HTR-8/SVneo (cell line): ENCODE measurements at places on chromosomes 11 and 22.

GRCh38 chr11:85948884-85949283, 93.7 kb downstream of the CCDC83 start:
- no peak for DNase-seq

DNA sequence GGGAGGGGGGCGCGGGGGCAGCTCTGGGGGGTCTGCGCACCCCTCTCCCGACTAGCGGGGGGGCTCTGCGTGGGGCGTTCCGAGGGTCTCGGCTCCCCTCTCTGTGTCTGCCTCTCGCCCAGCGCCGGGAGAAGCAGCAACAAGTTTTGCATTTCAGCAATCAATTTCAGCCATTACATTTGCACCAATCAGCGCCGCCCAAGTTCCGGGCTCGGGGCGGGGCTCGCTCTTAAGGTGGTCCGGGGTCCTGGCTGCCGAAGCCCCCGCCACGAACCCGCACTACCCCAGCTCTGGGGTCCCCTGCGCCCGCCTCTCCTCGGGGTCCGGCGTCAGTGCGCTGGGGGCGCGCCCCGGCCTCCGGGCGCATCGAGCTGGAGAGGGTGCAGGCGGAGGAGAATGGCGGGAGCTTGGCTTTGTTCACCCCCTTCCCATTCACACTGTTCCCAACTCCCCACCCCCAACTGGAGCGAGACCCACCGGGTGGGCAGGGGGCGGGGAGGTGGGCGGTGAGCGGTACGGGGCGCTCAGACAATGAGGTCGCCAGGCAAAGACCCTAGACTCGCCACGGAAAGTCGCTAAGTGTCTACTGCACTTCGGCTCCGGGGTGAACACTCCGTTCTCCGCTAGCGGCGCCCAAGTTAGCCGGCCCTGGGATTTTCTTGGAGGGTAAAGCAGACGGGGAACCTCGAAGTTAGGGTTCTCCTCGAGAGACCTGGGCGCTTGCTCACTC, at the start of gene MN1:
Gene MN1, minus strand, starts transcription at position 141 of the 730 bp plus-strand sequence. CDS start 1,213 bp downstream, outside the sequence.
- DNase-seq = peak; percentile 49

DNA sequence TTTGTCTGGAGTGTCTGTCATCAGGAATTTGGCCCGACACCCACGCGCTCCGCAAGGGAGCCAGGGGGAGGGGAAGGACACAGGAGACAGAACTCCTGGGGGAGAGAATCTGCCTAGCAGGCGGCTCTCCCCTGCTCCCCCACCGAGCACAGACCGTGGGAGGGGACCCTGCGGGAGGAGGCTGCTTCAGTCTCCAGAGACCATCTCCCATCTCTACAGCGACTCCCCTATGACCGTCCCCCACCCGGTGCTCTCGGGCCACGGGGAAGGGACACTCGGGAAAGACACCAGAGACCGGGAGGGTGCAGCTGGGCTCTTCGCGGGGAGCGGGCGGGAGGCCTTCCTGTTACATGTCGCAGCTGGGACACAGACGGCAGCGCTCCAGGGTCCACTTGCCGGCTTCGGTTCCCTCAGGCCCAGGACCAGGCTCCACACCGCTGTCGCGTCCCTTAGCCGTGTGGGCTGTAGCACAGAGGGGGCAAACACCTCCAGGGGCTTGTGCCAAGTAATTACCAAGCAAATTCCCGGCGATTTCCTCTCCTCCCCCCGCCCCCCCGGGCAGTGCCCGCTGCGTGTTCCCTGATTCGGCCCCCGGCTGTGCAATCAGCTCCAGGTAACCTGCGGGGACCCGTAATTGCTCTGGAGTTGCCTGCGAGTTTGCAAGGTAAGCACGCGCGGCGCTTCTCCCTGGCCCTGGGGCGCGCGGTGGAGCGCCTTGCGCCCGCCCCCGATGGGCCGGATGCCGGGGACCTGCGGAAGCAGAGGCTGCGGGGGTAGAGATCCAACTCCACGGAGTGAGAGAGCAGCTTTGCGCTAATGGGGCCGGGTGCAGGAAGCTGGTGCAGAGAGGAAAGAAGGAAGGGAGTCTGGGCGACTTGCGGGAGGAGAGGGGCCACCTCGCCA, 155.1 kb upstream of the CADM1 start:
- DNase-seq = peak; percentile 41

DNA sequence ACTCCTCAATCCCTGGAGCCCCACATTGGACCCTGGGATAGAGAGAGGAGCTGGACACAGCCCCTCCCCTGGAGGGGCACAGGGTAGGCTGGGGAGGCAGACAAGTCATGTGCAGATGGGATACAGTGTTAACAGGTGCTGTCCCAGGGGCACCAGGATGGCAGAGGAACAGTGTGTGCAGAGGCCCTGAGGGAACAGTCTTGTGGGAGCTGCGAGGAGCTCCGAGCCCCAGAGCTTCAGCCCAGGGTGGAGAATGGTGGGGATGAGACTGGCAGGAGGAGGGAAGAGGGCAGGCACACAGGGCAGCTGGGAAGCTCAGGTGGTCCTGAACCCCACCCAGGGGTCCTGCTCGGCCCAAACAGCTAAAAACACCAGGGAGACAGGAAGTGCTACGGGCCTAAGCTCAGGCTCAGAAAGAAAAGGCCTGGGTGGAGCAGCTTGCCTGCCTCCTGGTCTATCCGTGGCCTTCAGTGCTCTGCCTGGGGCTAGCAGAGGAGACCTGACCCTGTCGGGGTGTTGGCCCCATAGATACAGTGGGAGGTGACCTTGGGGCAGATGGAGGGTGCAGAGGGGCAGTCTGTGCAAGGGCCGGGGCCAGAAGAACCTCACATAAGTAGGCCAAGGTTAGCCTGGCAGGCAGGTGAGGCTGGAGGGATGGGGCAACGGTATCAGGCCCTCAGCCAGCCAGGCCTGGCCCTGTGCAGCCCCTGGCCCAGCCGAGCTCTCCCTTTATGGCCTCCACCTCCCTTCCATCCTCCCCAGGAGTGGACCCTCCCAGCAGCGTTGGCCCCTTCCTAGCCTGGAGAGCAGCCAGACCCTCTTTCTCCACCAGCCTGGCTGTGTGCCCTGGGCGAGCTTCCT, 15.4 kb downstream of the CAPN5 start:
- no peak for DNase-seq

DNA sequence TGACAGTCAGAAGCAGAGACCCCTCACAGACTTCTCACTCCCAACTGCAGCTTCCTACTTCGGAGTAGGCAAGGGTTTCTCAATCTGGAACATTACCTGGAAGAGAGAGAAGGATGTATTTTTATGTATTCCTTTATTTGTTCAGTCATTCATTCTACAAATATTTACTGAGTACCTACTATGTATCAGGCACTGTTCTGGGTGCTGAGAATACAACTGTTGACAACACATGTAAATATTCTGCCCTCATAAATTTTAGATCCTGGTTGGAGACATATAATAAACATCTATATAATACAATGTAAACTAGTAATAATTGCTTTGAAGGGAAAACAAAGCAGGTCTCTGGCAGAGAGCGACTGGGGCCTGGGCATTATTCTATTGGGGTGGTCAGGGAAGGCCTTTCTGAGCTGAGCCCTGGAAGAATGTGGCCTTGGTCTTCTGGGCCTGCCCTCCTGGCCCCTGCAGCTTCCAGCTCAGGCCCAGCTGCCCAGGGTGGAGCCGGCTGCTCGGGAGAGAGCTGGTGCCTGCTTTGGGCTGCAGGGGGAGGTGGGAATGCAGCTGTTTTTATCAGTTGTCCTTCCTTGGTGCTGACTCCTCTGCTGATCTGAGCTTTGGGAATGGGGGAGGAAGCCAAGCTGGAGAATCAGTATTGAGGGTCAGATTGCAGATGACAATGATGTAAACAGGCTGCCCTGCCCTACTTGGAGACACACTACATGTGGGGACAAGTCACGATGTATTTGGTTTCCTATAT, 46.8 kb downstream of the PKNOX2 start:
- DNase-seq = no peak

DNA sequence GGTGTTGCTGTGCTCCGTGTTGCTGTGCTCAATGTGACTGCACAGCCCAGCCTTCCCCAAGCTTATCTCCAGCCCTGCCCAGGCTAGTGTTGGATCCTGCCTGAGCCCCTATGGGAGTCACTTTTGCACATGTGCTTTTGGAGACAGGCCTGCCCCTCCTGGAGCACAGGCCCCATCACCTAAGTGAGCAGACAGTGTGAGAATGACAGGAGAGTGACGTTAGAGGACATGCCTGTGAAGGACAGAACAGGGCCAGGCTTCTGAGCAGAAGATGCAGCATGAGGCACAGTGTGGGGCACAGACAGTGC, 36.6 kb upstream of the SUSD2 start:
- DNase-seq = no peak

GRCh38 chr22:22928666-22929380, 41.2 kb downstream of the IGLL5 start:
- DNase-seq = no peak

GRCh38 chr22:24207264-24208011, 26.2 kb downstream of the SUSD2 start:
- no peak for DNase-seq

DNA sequence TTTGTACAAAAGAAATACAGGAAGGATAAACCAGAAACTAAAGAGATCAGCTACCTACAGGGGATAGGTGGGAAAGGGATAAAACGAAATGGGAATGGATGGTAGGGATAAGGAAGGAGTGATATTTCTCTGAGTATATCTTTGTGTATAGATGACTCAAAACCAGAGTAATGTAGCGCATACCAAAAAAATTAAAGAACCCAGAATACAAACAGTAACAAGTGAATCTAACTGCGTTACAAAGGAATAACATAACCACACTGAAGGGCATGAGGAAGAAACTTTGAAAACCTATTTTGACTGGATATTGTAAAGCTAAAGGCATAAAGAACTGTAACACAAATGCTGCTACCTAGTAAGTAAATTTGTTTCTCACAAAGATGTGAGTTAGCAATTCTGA, 37.9 kb downstream of the MAPK1 start:
- DNase-seq = no peak

DNA sequence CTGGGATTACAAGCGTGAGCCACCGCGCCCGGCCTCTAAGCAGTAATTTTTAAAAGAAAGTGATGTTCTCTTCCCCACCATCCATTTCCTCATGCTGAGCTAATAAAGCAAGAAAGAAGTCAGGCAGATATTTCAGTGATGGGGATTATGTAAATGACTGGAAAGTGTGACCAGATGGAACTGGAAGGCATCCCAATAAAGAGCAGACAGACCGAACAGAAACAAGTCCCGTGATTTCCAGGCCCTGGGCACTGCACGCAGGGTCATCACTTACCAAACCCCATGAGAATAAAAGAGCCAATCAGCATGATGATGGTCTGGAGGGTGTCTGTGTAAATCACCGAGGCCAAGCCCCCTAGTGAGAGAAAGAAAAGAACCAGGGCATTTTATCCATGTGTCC, 18.2 kb downstream of the SLC5A4 start:
- no peak for DNase-seq

DNA sequence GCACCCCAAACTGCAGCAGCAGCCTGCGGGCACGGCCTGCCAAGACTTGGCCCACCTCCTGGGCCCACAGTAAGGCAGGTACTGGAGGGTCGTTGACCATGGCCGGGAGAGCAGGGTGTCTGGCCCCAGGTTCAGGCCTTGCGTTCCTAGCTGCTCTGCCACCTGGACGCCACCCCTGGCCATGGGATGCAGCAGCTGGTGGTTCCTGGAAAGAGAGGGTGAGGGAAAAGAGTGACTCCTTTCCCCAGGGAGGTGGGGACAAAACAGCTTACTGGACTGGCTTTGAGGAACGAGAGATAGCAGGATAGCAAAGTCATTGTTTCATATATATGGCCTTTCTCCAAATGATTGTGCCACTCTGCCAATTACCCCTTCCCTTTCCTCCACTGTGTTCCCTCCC, 1.8 kb downstream of the BSCL2 start:
- DNase-seq = no peak

- no peak for DNase-seq
These were observed 558 bp downstream of the TSPAN4 start for GRCh38 chr11:843086-843734.

GRCh38 chr22:47053013-47053725, 290.7 kb downstream of the TBC1D22A start:
- no peak for DNase-seq

DNA sequence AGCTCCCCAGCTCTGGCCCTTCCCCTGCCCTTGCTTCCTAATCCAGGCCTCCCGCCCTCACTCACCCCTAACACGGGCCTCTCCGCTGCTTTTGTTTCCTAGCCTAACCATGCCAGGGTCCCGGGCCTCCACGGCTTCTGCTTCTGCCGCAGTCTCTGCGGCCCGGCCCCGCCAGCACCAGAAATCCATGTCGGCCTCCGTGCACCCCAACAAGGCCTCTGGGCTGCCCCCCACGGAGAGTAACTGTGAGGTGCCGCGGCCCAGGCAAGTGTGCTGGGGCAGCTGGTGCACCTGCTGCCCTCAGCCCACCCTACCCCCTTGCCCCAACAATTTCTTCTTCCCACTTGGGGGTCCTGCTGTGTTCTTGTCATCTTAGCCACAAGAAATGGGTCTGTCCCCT, 13.1 kb downstream of the RCOR2 start:
- no peak for DNase-seq

DNA sequence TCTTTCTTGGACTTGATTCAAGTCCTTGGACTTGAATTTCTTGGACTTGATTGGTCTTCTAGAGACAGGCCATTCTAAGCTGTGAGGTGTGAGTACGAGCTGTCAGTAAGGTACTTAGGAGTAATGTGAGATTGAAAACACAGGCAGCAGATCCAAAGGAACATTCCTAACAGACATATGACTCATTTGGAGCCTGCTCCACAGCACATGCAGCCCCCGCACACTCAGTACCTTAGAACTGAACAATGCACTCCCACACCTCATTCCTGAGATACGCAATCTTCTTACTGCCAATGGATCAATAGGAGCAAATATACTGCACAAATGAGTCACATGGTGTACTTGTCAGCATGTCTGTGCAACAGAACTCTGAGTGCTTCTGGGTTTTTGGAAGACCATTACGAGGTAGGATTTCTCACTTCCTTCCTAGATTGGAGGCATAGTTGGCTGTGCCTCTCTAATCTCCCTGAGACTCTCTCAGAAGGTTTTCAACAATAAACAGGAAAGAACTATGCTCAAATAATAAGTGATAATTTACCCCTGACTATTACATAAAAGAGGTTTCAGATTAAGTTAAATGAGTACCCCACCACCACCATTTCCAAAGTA, 243.1 kb downstream of the KCNA4 start:
- no peak for DNase-seq

DNA sequence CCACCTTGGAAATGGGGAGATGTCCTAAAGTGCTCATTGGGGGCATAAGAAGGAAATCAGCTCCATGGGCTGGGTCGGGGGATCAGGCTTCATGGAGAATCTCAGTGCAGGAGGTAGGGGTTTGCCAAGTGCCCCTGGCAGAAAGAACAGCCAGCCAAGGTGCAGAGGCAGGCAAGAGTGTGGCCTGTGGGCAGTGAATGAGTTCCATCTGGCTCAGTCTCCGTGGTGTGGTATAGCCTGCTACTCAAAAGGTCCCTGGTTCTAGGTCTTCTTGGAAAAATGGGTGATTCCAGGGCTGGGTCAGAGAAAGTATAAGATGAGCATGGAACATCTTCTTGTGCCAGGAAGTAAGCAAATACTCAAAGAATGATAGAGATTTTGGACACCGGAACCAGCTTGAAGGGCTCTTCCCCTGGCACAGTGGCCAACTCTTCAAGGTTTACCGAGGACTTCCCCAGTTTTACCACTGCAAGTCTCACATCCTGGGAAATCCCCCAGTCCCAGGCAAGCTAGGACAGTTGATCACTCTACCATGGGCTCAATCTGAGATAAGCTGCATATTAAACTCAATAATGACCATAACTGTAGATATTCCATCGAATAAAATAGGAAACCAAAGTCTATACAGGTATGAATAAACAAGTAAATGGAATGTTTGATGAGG, 10.6 kb upstream of the ARAP1 start:
- DNase-seq = no peak

- peak; percentile 72 for DNase-seq
These were observed 50.3 kb downstream of the TEAD1 start for GRCh38 chr11:12724301-12725054.
